Keratinocyte (primary cell): ENCODE measurements at places on chromosomes 5 and 9.

- DNase-seq = no peak
These were observed 36.4 kb upstream of the TNFAIP8 start for GRCh38 chr5:119319401-119319800.

- no peak for DNase-seq
These were observed 159.3 kb downstream of the SLC24A2 start for GRCh38 chr9:19629488-19629887.

DNA sequence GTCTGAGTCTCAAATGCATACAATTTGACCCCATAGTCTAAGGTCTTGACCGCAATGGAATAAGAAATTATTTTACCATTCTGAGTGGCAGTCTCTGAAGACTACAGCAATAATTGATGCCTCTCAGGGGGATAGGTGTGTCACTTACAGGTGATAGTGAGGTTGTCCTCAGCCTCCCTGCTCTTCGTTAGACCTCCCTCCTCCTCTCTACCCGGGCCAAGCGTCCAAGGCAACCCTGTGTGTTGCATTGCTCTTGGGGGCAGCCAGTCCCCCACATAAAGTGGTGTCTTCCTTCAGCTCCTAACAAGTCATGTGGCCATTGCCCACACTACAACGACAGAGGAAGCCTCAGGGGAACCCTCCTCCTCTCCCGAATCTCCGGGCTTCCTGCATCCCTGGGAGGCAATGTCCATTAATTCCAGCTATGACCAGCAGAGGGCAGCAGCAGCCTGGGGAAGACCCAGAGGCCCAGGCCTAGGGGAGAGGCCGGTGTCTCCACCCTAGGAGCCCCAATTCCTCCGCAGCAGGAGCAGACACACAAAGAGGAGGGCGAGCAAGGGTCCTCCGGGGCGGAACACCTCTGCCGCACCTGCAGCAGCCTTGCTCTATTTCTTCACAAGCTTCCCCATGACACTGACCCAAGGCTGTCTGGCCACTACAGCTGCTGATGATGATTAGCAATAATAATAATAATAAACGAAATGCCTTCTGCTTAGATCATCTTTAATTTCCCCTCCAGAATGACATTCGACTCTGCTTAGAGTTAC is 134.8 kb downstream of the KCNIP1 start:
- no peak for DNase-seq

GRCh38 chr5:148996270-148996669 is 66.6 kb downstream of the SH3TC2 start:
- DNase-seq = no peak

- no peak for DNase-seq
These were observed 162.5 kb downstream of the PAX5 start for GRCh38 chr9:36871606-36872005.

DNA sequence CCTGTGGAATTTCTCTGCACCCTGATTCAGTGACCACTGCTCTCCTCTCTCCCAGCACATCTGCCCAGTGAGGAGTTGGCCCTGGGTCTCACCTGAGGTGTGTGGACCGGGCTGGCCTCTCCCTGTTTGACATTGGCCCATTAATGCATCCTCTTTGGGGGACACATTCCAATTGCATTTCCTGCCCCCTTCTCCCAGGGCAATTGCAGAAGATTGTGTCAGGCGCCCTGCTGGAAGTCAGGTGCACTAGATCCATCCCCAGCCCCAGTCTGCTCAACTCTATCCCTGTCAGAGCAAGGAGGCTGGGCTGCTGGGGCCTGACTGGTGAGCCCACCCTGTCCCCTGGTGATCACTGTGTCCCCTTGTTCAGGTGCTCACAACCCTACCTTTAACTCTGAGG is 84.5 kb downstream of the LMX1B start:
- no peak for DNase-seq

DNA sequence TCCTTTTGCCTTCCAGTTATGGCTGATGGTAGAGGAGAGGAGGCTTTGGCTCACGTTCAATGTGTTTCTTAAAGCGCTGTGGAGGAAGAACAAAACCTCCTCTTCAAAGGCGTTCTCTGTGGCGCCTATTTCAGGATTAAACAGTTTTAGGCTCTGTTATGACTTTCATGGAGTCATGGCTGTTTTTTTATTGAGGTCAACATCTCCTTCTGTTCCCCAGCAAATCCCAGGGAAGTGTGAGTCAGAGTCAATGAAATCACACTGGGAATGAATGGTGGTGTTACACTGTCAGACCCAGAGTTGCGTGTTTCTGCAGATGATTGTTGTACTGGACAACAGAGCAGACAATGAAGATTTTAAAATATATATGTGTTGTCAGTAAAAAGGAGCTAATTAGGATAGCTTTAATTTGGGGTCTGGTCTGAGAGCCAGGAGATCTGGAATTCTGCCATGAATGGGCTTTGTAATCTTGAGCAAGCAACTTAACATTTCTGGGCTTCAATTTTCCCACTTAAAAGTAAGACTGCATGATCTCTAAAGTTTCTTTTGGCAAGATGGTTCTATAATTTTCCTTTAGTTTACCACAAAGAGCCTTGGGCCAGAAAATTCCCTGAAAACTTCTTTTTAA is 240.7 kb downstream of the CSNK1G3 start:
- DNase-seq = no peak

- DNase-seq = no peak
These were observed 305.0 kb upstream of the TNC start for GRCh38 chr9:115422932-115423440.

DNA sequence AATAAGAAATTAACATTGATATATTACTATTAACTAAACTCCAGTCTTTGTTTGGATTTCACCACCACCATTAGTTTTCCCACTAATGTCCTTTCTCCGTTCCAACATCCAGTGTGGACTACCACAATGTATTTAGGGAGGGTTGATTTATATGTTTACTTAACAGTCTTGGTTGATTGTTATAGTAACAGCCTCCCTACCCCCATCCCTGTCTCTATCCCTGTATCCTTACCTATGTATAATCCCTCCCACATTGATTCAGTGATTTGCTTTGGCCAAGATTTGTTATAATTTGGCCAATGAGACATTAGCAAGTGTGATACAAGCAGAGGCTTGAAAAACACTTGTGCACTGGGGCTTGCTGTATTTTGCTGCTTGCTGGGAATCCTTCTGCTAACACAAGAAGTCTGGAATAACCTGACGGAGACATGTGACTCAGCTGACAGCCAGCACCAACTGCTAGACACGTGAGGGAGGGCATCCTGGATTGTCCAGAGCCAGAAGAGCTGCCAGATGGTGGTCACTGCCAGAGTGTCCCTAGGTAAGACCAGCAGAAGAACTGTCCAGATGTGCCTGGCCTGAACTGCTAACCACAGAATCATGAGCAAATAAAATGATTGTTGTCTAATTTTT is 51.2 kb upstream of the TCF7 start:
- DNase-seq = no peak

DNA sequence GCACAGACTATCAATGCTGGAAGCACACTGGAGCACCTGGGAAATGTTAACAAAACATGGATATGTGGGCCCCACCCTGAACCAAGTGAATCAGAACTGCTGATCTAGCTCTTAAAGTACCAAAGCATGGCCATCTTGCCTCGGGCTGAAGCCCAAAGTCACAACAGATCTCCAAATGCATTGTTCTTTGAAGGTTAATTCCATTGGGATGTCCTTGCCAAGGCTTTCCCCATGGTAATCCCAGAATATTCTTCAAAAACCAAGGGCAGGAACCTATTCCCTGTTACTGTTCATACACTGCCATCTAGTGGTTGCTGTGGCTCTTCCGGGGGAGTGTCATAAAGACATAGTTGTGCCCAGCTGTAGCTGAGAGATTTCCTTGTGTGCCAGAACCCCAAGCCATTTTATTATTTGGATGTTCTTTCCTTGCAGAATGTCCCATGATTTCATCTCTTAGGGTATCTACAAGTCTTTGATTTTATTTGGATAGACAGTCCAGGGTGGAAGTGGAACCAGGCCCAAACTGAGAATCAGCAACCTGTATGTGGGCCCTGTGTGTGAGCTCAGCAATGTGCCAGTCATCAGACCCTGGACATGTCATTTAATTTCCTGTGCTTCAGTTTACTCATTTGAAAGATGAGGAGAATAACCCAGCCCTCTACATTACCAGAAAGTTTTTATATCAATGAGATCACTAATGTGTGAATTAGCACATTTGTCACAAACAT is 290.0 kb downstream of the ACTL7B start:
- DNase-seq = peak; percentile 73

DNA sequence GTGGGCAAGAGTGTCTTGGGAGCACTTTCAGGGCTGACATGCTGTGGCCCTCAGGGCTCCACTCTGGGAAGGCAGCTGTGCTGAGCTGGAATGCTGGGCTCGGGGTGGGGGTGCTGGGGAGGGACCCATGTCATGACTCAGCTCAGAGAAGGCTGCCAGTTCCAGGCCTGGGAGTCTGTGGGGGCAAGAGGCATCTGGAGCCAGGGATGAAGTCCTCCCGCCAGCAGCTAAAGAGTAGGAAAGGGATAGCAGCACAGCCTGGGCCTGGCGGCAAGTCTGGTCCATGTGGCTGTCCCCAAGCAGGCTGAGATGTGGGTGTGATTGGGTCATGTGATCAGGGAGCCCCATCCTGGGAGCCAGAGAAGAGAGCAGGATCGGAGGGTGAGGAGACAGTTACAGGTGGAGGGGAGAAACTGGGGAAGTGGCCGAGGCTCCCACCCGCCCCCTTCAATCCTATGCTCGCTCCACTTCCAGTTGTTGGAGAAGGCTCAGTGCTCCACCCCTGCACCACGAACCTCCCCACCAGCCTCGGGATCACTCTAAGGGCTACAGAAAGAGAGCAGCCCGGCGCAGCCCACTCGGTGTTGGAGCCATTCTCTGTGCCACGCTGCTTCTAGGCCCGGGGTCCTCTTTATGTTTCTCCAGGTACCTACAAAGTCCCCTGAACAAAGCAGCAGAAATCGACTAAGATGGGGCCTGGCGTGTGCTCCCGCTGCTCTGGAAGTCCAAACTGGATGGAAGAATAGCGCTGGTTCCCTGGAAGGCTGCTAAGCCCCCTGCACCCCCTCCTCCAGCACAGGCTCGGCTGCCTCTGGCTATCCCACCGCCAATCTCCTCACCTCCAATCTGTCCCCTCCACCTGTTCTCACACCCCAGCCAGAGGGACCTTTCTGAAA is 12.0 kb downstream of the PDGFRB start:
- DNase-seq = no peak

DNA sequence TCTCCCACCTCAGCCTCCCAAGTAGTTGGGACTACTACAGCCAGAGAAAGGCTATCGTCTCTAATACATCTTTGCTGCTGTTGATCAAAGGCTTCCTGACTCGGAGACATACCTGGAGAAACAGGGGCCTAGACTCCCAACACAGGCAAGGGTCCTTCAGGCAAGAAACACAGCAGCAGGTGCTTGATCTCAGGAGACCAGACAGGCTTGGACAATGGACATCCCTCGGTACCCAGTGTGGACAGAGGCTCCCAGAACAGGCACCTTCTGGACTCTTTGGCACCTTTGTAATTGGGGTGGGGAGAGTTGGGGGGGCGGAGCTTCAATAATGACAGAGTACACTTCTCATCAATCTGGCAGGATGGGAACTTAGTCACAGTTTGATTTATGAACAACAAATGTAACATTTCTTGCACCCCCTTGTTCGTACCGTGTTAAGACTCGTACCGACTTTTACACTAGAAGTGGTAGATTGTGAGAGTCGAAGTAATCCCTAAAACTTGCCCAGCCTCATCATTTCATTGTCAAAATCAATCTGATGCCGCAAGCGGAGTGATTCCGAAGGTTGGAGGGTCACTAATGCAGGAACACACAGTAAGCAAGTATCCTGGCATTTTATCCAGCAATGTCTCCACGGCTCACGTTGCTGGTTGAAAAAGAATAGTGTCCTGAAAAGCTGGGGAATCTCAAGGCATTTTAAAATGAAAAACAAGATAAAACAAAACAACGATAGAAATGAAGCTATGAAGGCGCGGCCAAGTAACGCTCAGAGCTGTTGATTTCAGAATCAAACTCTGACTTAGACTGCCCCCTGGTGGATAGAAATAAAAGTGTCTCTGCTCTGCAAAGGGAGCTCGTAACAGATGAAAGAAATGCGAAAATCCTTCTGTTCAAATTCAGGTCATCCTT is 46.4 kb upstream of the STK32A start:
- DNase-seq = peak; percentile 36

DNA sequence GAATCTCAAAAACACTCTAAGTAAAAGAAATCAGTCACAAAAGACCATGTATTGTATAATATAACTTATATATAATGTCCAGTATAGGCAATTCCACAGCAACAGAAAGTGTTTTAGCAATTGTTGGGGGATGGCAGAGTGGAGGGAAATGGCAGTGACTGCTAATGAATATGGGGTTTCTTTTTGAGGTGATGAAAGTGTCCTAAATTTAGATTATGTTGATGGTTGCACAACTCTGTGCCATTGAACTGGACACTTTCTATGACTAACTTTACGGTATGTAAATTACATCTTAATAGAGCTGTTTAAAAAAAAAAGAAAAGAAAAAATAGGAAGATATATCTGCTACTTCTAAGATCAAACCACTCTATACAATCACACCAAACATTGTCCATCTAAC is 124.9 kb upstream of the ZNF462 start:
- DNase-seq = no peak

GRCh38 chr5:61330341-61330844 is 1.7 kb upstream of the ZSWIM6 start:
- no peak for DNase-seq

- DNase-seq = no peak
These were observed at the start of gene LIFR for GRCh38 chr5:38556599-38557307. LIFR (minus strand) TSS chr5:38556646; CDS start chr5:38530647, 25,999 bp downstream.

- no peak for DNase-seq
These were observed 59.8 kb upstream of the ADAMTS2 start for GRCh38 chr5:179405054-179405416.

- no peak for DNase-seq
These were observed 27.8 kb downstream of the RALGPS1 start for GRCh38 chr9:126942399-126942798.

DNA sequence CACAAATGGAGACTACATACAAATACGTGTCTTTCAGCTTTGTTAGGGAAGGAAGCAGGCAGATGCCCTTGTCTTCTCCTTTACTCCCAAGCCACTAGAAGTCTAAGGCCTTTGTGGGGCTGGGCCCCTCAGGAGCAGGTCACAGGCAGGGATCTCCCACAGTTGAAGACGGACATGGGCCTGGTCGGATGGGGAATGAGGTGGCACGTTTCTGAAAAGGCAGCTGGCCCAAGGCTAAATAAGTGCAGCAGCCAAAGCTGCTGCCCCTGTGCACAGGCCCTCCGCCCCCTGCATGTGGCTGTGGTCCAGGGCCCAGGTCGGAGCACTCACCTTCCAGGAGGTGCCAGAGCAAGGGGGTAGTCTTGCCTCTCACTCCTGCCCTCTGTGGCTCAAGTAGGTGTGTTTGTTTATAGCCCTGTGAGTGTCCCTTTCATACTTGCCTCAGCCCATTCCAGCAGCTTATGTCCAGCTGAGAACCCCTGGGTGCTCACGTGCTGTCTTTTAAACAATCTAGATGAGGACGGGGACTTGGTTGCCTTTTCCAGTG is 1.8 kb downstream of the SQSTM1 start:
- no peak for DNase-seq

- DNase-seq = no peak
These were observed 3.2 kb downstream of the IFNA8 start for GRCh38 chr9:21412107-21412506.

- DNase-seq = no peak
These were observed 227.4 kb downstream of the NR3C1 start for GRCh38 chr5:143176048-143176447.
